ENCODE measurements at places on chromosomes 16 and 17.

DNA sequence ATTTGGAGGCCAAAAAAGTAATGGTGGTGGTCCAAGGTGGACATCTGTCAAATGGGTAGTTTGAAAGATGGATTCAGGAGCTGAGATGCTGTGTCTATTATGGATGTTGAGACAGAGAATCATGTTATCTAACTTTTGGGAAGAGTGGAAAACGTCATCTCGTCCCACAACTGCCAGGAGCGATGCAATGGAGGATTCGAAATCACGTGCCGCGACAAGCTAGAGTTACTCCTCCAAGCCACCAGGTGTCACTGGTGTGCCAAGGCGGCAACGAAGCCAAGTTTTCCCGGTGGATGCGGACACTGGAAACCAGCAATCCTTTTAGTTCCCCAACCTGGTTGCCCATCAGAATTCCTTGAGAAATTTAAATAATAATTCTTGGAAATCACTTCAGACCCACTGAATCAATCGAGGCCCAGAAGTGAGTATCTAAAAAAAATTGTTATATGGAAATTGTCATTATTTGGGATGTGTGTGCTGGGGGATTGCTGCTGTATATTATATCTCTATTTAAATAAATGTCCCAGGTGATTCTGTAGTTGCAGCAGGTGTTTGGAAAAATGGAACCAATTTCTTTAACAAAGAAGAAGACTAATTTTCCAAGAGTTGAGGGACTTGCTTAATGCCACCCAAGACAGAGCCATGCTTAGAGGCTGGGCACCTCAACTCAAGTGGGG lies 206.1 kb downstream of the HAPSTR1 start:
- no peak for DNase-seq

- no peak for DNase-seq
Measured at GRCh38 chr16:7140899-7141298, 191.7 kb upstream of the RBFOX1 start.

GRCh38 chr17:1995321-1995892 lies 29.7 kb downstream of the RTN4RL1 start:
- DNase-seq = no peak

GRCh38 chr16:85253084-85253941 lies 141.0 kb upstream of the CIBAR2 start:
- peak; percentile 32 for DNase-seq

- DNase-seq = no peak
Measured at GRCh38 chr16:65807858-65808257, 558.6 kb upstream of the CDH5 start.

DNA sequence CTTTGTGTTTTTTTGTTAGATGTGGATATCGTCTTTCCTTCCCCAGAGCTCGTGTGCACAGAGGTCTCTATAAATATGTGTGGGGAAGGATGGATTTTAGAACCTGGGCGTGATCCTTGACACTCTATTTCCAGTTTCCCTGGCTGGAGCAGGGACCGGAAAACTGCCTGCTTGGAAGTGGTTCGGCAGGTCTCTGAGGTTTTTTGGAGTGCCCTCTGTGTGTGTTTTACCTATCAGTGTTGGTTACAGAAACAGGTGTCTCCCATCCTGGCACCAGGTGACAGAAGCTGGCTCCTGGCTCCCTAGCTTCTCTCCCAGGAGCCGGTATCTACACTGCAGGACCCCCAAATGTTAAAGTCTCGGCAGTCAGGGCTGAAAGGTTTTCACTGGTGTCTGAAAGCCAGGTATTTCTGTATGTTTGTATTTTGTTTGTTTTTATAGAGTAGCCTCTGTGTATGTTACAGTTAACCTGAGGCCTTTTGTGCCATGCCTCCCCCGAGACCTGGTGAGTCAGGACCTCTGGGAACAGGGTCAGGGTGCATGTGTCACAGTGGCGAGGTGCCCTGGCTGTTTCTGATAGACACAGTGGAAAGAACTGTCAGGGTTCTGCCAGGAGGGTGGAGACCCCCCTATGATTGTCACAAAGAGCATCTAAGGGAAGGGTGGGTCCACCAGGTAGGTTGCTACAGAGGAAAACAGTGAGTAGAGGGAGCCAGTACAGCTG lies 31.3 kb downstream of the ZC3H18 start:
- DNase-seq = no peak

GRCh38 chr17:21378553-21378952 lies 2.4 kb downstream of the KCNJ12 start:
- no peak for DNase-seq

DNA sequence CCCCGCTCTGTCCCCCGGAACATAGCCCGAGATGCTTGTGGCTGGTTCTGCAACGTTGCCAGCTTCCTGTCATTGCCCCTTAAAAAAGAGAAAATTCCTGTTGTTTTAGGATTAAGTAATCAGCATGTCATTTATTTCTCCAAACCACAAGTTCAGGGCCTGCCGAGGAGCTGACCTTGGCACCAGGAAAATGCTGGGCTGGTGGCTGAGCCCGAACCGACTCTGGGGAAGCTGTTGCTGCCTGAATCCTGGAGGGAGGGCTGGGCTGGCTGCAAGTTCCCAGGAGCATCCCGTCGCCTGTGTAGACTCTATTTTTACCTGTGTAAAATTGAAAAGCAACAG lies 130.9 kb upstream of the FOXF1 start:
- DNase-seq = no peak

GRCh38 chr16:17532338-17532995 lies 61.7 kb upstream of the XYLT1 start:
- DNase-seq = no peak

- no peak for DNase-seq
Measured at GRCh38 chr16:30888856-30889499, 4.9 kb downstream of the BCL7C start.

DNA sequence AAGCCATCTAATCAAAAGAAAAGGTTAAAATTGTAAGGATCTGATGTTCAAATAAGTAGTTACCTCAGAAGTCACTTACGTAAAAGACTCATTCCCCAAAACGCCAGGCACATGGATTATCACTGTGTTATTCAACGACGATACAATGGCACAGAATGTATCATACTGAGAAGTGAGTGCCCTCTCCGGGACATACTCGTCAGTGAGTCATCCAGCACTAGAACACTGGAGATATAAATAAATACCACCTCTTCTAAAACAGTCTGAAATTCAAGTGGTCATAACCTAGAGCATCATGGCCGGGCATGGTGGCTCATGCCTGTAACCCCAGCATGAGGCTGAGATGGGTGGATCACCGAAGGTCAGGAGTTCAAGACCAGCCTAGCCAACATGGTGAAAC lies 24.9 kb downstream of the USP31 start:
- no peak for DNase-seq

DNA sequence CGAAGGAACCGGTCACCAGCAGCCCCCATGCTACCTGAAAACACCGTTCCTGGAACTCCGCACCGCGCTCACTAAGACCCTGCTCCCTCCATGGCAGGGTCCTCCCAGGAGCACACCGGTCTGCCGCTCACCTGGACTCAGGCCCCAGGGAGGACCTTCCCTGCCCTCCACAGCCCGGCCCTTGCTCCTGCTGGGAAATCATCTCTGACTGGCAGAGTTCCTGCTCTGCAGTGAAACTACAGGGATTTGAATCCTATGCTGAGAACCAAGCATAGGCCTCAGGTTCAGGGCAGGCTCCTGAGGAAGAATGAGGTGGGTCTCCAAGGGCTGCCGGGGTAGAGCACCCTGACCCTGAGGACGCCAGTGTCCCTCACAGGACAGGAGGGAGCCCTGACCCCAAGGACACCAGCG lies 88.5 kb downstream of the KCNJ12 start:
- no peak for DNase-seq

DNA sequence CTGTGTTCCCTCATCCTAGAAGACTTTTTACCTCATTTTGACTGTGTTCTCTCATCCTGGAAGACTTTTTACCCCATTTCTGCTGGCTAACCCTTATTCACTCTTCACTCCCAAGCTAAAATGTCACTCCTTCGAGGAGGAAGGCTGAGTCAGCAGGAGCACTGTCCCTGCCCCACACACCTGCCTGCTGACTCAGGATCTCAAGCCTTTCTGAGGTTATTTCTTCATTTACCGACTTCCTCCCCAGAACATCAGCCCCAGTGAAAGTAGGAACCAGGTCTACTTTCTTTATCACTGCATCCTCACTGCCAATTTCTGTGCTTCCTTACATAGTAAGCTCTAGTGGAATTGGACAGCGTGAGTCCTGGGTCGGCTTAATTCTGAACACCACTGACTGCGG lies 220.6 kb downstream of the HS3ST4 start:
- DNase-seq = no peak

DNA sequence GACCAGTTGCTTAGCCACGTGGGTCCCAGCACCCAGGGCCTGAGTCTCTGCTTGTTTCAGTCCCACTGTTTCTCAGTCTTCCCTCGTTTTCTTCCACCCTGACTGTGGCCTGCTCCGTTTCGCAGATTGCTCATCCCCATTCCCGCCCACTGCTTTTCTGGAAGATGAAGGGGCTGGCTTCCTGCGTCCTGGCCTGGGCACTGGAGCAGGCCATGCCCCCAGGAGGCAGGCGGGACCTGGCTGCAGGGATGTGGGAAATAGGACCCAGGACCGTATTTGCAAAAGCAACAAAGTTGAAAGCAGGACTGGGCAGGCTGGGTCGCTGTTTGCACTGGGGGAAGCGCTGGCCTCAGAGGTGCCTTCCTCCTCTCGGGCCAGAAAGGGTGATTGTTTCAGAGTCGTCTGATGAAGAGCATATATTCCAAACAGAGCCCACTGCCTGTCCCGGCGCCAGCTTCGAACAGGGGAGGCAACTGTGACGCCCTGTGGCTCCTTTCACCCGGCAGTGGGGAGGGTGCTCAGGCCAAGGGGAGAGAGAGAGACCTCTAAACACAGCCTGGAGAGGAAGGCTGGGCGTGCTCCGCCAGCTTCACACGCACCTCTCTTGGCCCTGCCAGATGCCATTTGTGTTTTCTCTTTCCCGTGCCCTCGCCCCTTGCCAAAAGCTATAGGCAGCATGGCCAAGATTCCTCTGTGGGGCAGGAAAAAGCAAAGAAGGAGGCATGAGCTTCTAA lies 108.6 kb downstream of the CMIP start:
- no peak for DNase-seq

DNA sequence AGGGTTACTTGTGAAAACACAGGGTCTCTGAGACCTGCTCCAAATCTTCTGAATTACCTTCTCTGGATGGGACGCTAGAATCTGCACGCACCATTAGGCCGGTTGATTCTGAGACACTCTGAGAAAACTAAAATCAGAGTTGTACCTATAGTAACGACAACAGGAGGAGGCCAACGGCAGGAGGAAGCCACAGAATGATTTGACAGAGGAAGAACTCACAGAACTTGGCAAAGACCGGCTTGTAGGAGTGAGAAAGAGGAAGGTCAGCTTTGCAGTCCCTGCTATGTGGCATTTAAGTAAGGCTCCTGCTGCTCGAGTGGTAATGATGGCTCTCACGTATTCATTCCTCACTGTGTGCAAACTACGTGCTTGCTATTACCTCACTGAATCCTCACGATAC lies 483.0 kb downstream of the TMEM114 start:
- no peak for DNase-seq
